ENCODE measurements at places on chromosomes 12 and 14.

GRCh38 chr12:95908573-95908972 is 33.8 kb downstream of the CCDC38 start:
- no peak for DNase-seq

DNA sequence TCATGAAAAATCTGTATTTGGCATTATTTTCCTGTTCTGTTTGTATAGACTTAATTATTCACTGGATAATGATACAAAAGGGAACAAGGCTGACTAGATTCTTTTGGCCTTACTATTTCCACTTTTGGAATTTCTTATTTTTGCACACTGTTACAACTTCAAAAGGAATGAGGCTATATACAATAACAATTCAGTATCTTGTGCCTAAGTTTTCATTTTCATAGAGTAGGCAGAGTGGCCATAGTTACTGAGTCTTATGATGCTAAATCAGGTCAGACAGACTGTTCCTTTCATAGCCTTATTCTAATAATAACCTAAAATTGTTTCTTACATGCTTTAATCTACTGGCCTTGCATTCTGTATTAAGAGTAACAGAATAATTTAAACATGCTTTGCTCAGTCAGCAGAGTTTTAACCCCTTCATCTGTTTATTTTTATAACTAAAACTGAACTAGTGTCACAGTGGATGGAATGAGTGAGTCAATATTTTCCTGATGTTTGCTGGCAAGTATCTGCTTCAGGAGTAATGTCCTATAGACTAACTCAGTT is 10.5 kb downstream of the TTC8 start:
- no peak for DNase-seq

DNA sequence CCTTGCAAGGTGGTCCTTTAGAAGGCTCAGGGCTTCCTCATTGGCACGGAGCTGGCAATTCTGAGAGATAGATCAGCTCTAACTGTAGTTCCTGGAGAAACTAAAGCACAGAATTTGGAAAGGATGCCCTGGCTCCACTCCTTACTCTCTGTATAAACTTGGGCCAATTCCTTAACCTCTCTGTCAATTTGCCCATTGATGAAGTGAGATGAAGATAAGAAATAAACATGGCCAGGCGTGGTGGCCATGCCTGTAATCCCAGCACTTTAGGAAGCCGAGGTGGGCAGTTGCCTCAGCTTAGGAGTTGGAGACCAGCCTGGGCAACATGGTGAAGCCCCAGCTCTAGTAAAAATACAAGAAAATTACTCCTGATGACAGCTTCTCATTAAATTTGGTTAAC is 34.0 kb upstream of the COX6A1 start:
- DNase-seq, result no peak

- DNase-seq, result no peak
Observed at GRCh38 chr14:104353221-104353920, 215.0 kb downstream of the KIF26A start.

- no peak for DNase-seq
Observed at GRCh38 chr12:49750027-49750995, 9.0 kb downstream of the TMBIM6 start.

- no peak for DNase-seq
Observed at GRCh38 chr14:68692916-68693771, 99.7 kb downstream of the ZFP36L1 start.

- no peak for DNase-seq
Observed at GRCh38 chr12:94025068-94025467, 123.3 kb upstream of the PLXNC1 start.

GRCh38 chr14:75280831-75281653 is 2.4 kb downstream of the FOS start:
- DNase-seq, result no peak

Measured in DMS79 (cell line).